Left colon (tissue), 2 donors: ENCODE measurements at places on chromosomes 7 and 10. TPM values are rescaled to one million over a fixed set of nuclear protein-coding genes. Genes with fewer than 3 reads are reported as not detected.

Gene KLF14
- not detected for total RNA-seq

Gene CXCL12
- 15.5 TPM for total RNA-seq

Gene CDK6
- 35.5 TPM for total RNA-seq

Gene IGF2BP3
- total RNA-seq, result not detected

Gene ACBD5
- 39.4 TPM for total RNA-seq

Gene NEUROD6
- total RNA-seq, result not detected

Gene AKR1C3
- total RNA-seq, result 682 TPM

Gene AP1S1
- 84.8 TPM for total RNA-seq

Gene ASB10
- total RNA-seq, result not detected

Gene MNX1
- 20.4 TPM for total RNA-seq

Gene TRIP6
- total RNA-seq, result 18.6 TPM

Gene TMEM229A
- total RNA-seq, result not detected

Gene GPR37
- total RNA-seq, result 0.95 TPM

Gene AKR1C2
- 65.4 TPM for total RNA-seq

Gene PDE6C
- total RNA-seq, result not detected

Gene PPP1R17
- total RNA-seq, result not detected

Gene ANK3
- total RNA-seq, result 103 TPM
